Common myeloid progenitor, CD34-positive (primary cell): ENCODE measurements at places on chromosomes 6 and 20.

DNA sequence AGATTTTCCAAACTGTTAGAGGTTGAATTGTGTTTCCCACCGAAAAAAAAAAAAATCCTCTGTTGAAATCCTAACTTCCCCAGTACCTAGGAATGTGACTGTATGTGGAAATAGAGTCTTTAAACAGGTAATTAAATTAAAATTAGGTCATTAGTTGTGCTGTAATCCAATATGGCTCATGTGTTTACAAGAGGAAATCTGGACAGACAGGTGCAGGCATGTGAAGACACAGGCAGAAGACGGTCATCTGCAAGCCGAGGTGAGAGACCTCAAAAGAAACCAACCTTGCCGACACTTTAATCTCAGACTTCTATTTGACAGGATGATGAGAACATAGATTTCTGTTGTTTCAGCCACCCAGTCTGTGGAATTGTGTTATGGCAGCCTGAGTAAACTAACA, 28.6 kb upstream of the EZR start:
- DNase-seq = no peak

DNA sequence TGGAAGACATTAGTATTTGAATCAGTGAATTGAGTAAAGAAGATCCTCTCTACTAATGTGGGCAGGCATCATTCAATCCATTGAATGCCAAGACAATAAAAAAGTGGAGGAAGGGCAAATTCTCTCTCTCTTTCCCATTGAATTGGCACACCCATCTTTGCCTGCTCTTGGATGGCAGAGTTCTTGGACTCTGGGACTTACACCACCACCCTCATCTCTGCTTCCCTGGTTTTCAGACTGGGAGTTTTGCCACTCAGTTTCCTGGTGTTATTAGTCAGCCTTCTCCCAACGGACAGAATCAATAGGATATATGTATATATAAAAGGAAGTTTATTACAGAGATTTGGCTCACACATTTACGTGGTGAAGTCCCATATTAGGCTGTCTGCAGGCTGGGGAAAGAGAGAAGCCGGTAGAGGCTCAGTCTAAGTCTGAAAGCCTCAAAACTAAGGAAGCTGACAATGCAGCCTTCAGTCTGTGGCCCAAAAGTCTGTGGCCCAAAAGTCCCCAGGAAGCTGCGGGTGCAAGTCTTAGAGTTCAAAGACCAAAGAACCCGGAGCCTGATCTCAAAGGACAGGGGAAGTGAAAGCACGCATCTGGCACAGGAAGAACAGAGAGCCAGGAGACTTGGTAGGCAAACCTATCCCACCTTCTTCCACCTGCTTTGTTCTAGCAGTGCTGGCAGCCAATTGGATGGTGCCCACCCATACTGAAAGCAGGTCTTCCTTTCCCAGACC, 64.4 kb downstream of the SMPDL3A start:
- no peak for DNase-seq

DNA sequence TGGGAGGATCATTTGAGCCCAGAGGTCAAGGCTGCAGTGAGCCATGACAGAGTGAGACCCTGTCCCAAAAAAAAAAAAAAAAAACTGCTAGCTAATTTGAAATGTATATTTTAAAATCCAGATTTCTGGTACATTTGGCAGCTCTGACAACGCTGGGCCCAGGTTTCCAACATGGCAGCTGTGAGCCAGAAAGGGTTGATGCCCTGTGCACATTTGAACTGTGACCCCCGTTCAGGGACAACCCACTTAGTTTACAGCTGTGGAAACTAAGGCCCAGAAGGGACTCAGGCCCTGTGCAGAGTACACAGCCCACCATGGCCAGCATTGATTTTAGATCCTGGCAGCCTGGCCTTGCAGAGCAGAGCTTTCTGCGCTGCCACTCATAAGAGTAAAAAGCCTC, 56.0 kb upstream of the MYL9 start:
- DNase-seq = no peak

DNA sequence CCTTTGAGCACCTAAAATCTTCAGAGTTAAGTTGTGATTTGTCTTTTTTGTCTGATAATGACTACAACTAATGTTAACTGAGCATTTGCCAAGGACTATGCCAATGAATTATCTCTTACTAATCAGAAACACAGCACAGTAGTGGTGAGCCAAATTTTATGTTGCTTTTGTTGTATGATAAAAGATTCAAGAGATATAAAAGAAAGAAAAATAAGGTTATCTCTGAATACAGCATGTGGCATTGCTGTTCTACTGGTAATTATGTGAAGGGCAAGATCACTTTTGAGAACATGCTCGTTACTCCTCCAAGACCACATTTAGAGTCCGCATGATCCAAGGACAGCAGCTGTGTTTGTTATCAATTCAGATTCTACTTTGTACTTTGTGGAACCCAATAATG, 133.4 kb upstream of the MYLIP start:
- DNase-seq = no peak

DNA sequence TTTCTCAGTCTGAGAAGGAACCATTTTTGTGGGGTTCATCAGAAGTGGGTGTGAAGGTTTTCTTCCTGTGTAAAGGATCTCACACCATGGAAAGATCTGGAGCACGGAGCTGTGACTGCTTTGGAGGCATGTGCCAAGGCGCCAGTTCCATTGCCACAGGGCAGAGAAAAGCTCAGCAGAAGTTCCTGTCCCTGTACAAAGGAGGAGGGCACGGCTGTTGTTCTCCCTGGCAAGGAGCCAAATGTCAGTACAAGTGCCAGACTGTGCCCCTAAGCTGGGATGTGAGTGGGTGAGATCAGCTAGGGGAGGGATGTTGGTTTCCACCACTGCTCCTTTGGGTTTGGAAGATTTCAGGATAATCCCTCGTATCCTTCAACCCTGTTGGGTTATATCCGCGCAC, 117.3 kb downstream of the CRYBG1 start:
- DNase-seq = peak; percentile 64

DNA sequence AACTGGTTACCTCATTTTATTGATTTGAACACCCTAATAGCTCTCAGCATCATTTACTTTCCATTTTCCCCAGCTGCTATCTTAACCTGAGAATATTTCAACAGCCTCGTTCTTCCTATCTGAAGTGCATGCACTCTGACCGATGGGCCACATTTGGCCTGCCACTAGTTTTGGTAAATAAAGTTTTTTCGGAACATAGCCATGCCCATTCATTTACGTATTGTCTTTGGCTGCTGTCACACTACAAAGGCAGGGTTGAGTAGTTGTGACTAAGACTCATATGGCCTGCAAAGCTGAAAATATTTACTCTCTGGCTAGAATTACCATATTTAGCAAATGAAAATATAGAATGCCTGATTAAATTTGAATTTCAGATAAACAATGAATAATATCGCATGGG, 10.8 kb downstream of the ADGRF4 start:
- DNase-seq = no peak

DNA sequence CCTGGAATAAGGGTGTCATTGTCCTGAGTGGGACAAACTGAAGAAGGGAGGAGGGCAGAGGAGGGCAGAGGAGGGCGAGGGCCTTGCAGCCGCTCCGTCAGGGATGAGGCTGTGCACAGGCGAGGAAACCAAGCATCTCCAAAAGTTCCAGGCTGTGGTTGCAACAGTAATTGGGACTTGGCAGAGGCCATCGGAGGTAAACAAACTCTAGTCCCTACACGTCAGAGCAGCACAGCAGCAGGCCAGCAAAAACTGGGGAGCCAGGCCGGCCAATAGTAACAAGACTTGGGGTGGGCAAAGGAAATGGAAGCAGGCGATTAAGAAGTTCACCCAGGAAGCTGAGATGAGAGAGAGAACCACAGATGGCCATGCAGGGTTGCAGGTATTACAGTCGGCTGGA, 142.8 kb downstream of the SMOC2 start:
- DNase-seq = no peak

DNA sequence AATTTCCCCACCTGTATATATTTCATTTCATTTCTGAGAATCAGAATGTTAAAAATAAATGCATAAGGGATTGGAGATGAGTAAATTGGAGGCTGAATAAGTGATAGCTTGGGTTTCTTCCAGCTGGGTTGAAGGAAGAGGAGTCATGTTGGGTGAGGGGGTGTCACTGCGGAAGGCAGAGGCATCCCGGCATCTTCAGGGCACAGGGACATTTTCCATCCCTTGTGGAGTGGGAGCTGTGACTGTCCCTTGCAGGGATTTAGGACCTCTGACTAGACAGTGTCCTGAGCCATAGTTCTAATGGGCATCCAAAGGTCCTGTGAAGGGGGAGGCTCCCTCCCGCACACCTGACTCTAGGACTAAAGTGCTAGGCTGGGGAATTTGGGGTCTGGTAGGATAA, 2.1 kb downstream of the MCHR2 start:
- no peak for DNase-seq

DNA sequence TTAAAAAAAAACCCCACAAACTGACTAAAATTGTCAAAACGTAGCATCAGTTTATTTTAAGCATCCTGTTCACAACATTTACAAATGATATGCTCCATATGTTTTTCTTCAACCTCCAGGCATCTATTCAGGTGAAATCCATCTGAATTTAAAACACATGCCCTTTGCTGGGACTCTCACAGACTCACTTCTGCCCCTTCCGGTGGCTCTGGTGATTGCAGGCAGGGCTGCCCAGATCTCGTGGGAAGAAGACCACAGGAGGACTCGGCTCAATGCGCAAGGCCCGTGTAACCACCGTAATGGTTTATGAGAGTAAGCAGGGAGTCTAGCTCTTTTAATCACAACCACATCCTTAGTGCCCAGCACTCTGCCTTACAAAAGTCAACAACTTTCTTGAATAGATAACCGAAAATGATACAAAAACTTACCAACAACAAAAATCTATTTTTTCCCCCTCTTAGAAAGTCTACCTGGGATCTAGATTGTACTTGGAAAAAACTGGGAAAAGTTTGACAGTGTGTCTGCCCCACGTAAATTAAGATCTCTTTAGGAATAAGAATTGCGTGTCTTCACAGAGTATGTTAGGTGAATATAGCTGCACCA, 139.1 kb downstream of the KIF16B start:
- DNase-seq = peak; percentile 24

DNA sequence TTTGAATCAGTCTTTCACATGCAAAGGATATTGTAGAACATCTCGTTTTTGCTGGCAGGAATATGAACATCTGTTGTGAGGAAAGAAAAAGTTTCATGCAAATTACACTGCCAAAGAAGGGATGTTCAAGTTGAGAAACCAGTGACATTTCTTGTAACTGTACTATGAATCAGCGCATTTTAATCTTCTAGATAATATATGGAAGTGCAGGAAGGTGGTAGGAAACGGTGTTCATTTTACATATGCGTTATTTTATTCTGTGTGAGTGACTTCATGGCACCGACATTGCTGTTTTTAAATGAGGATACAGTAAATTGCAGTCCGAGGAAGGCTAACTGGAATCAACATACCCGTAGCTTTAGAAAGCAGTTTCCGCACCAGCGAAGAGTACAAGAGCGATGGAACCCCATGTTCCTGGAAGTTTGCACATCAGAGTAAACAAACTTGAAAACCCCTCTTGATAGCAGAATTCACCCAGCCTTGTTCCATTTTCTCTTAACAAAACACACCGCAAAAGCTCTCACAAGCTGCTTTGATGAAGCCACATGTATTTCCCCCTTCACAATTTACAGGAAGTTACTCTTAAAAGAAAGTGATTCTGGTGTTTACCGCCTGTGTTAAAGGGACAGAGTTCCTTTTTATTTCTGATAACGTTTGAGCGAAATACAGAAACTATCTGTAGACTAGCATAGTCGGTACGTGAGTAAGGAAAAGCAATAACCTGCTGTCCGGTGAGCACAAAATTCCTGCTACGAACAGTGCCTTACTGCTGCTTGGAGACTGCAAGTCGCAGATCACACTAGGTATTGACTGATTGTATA, 11.5 kb downstream of the PRDM1 start:
- peak; percentile 82 for DNase-seq

- no peak for DNase-seq
Measured at GRCh38 chr6:83308833-83309232, 115.7 kb downstream of the RWDD2A start.

- no peak for DNase-seq
Measured at GRCh38 chr6:83073615-83074014, 6.1 kb downstream of the DOP1A start.

DNA sequence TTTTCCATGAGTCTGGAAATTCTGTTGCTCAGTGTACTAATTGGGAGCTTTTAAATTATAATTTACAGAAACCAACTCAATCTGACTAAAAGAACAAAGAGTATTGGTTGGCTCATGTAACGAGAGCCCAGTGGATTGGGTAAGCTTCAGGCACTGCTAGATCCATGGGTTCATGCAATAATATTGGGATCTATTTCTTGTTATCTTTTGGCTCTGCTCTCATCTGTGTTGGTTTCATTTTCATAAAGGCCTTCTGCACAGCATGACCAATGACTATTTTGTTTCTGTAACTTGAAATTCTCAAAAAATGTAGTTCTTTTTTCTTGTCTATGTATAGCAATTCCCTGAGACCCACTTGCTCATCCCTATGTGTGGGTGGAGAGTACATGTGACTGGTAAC, 12.0 kb downstream of the SLC2A10 start:
- DNase-seq = no peak

- no peak for DNase-seq
Measured at GRCh38 chr20:63173552-63174191, 42.3 kb downstream of the YTHDF1 start.

DNA sequence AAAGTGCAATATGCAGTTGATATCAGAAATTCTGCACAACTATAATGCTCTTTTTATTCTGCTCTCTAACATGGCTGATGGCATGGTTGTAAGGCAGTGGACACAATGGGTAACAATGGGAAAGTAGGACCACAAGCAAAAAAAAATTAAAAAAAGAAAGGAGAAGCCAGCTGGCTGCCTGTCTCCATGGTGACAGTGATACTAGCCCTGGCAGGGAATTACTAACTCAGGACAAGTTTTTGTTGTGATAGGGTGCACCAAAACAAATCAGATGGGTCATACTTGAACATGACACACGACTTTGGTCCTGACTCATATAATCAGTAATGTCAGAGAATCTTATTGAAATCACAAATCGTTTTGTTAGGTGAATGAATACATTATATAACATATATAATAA, 169.4 kb downstream of the TRDN start:
- DNase-seq = no peak

DNA sequence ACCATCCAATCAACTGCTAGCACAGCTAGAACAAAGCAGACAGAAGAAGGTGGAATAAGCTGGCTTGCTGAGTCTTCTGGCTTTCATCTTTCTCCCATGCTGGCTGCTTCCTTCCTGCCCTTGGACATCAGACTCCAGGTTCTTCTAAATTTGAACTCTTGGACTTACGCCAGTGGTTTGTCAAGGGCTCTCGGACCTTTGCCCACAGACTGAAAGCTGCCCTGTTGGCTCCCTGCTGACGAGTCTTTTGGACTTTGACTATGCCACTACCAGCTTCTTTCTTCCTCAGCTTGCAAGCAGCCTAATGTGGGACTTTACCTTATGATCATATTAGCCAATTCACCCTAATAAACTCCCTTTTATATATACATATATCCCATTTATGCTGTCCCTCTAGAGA, 164.1 kb upstream of the GJE1 start:
- DNase-seq = no peak

GRCh38 chr6:26162399-26162798, 75.2 kb downstream of the HFE start:
- no peak for DNase-seq
